ENCODE measurements at places on chromosomes 11 and 22.

DNA sequence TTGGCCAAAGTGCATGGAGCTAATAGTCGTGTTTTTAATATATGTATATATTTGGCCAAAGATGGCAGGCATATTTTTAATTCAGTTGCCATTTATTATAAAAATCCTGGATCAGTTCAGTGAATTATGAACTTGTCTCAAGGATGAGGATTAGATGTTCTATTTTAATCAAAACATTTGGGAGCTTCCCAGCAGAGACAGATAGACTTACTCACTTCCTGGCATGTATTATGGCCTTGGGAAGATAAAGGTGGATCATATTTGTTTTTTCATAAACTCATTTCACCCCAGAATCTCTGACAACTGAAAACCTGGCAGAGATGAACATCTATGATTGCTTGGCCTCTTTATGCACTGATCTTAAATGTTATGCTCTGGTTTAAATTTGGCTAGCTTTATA, 148.8 kb downstream of the NCAM1 start:
- no peak for DNase-seq

- DNase-seq = no peak
Observed at GRCh38 chr22:19400881-19401280, 30.7 kb downstream of the HIRA start.

GRCh38 chr11:114260483-114260882, 35.7 kb upstream of the NNMT start:
- no peak for DNase-seq

DNA sequence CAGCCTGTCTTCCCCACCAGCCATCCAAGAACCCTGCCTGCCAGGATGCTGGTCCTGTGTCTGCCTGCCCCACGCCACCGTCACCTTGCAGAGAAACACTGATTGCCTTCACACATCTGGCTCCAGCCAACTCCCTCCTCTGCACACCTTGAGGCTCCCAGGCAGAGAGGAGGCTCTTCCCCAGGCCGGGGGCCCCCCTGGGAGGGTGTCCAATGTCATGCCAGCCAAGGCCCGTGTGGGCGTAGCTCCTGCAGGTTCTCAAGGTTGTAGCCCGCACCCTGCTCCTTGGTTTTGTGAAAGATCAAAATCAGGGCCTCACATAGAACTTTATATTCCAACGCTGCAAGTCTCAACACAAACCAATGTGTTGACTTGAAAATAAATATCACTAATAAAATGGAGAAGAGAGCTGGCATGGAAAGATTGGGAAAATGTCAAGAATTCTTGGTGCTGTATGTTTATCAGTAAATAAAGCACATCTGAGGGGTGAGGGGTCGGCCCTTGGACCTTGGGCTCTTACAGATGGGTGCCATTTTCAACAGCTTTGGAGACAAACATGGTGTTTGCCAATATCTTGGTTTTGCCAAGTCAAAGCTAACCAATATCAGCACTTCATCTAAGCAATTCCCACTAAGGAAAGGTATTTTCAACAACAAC, 6.7 kb upstream of the PPARA start:
- no peak for DNase-seq
